ENCODE measurements at places on chromosomes 12 and 14. TPM values are rescaled to one million over a fixed set of nuclear protein-coding genes. Genes with fewer than 3 reads are reported as not detected.

ACSS3 gene
- 3.6 TPM for total RNA-seq

C14orf180 gene
- total RNA-seq, result not detected

DNA sequence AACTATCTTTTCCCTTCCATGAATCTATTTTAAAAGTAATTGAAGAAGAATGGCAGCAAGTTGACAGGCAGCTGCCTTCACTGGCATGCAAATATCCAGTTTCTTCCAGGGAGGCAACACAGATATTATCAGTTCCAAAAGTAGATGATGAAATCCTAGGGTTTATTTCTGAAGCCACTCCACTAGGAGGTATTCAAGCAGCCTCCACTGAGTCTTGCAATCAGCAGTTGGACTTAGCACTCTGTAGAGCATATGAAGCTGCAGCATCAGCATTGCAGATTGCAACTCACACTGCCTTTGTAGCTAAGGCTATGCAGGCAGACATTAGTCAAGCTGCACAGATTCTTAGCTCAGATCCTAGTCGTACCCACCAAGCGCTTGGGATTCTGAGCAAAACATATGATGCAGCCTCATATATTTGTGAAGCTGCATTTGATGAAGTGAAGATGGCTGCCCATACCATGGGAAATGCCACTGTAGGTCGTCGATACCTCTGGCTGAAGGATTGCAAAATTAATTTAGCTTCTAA, 18.4 kb downstream of the TMPO start:
- no peak for DNase-seq

GRCh38 chr12:12560587-12561370, 1.9 kb downstream of the DUSP16 start:
- no peak for DNase-seq

- DNase-seq, result no peak
Observed at GRCh38 chr14:75023108-75023507, 20.4 kb downstream of the EIF2B2 start.

GRCh38 chr14:55302367-55303124, 31.3 kb downstream of the FBXO34 start:
- DNase-seq, result no peak

DNA sequence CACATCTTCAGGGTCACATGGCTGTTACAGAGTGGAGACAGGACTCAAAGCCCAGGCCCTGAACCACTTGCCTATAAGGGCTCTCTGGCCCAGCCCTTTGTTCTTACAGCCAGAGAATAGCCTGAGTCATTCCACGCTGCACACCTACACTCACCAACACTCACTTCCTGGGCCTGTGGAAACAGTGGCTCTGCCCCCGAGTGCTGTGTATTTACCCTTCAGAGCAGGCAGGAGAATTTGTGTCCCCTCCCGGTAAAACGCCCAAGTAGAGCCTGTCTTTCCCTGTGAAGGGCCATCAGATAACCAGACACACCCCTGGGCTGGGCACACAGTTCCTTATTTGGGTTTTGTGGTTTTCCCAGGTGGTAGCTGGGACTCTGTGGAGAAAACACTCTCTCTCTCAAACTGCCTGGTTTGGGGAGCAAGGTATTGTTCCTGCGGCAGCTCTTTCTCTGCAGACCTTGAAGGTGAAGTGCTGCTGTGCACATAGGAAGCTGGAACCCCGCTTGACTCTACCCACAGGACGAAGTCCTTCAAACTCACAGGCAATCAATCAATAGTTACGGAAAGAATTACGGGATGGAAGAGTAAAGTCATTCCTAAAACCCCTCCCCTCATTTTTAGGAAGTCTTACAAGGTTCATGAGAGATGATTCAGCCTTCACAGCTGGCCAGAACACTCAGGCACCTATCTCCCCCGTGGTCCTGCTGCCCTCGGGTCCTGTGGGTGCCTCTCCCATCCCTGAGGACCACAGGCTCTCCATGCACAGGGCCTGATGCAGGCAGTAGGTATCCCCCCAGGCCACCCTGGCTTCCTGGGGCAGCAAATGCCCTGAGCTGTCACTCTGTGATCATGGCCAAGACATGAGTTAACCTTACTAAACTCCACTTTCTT, 20.3 kb downstream of the FIGNL2 start:
- DNase-seq, result no peak
